ENCODE measurements at places on chromosomes 3 and 15.

DNA sequence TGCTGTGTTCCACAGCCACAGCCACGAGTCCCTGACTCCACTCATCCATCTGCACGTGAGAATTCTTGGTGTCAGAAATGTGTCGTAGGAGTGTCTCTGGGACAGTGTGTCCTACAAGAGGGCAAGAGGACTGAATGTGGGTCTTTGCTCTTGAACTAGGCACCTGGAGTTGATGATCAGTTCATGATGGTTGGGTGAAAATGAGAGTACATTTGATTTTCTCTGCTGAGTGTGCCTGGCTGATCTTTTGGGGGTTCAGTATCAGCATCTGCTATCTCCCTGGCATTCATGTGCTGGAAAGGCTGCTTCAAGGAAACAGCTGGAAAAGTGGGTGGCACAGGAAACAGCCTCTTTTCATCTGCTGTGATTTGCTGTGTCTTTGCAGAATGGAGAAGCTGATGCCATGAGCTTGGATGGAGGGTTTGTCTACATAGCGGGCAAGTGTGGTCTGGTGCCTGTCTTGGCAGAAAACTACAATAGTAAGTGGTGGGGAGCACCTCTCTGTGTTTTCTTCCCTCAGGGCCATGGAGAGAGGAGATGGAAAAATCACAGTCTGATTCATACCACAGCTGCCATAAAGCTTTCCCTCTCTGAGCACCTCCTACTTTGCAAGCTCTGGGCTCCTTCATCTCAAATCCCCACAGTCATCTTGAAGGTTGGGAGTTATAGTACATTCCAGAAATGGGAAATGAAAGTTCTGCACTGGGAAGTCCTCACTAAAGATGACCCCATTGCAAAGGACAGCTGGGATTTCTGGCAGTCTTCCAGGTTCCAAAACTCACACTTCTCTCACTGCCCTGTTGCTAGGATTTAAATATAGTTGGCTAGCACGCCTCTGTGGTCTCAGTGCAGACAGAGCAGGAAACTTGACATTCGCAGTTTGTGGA, 17.8 kb downstream of the TF start:
- no peak for DNase-seq

DNA sequence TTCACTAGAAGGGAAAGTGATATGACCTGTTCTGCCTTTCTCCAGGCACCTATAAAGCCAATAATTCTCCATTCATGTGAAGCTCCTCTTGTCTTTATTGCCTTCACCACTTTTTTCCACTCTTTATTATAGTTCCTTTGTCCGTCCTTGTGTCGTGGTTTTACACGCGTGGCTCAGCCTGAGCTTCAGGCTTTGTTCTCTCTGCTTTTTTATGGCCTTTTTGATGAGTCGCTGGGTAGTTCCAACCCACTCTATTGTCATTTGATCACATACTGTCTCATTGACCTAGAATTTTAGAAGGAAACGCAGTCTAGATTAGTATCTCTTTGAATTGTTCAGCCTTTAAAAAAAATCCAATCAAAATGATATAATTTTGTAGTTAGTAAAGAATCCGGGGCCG, 403.2 kb downstream of the PTPRG start:
- no peak for DNase-seq

- DNase-seq, result no peak
Observed at GRCh38 chr15:46442184-46442583, 807.4 kb downstream of the SQOR start.

DNA sequence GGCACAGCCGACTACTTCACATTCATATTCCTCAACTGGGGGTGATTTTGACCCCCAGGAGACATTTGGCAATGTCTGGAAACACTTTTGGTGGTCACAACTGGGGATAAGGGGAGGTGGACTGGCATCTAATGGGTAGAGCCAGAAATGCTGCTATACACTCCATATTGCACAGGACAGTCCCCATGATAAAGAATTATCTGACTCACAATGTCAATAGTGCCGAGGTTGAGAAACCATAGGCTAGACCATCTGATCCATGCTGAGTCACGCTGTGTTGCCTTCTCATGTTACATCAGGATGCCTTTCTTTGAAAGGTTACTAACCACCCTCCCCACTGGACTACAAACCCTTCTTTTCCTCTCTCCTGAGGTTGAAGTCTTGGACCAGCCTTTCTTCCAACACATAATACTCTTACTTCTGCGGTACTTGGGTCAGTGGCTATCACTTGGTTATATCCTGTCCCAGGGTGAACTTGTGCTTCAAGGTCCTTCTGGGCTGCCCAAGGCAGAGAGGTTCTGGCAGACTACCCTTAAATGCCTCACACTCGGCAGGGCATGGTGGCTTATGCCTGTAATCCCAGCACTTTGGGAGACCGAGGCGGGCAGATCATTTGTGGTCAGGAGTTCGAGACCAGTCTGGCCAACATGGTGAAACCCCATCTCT, 68.8 kb downstream of the CTNNB1 start:
- no peak for DNase-seq

Measured in activated CD4-positive, alpha-beta T cell treated with anti-CD3 and anti-CD28 coated beads, Interleukin-2, amount 50 U/mL, for 1 hour (primary cell).